ENCODE measurements at places on chromosomes 5 and 9.

DNA sequence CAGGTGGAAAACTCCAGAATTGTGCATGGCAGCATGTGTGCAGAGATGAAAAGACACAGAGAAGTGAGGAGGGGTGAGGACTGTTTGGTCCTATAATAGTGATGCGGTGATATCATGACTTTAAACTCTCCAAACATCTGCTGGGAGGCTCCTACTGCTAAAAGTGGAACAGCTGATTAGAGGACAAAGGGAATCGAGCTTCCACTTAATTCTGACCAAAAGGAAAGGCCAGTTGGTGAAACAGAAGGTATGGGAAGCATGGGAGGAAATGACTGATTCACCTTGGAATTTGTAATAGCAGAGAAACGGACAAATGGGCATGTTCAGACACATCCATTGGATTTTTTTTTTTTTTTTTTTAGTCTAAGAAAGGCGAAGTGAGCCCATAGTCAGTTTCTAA, 67.5 kb upstream of the MAMDC2 start:
- DNase-seq = no peak

- no peak for DNase-seq
Observed at GRCh38 chr9:121949364-121949763, 143.7 kb downstream of the TTLL11 start.

DNA sequence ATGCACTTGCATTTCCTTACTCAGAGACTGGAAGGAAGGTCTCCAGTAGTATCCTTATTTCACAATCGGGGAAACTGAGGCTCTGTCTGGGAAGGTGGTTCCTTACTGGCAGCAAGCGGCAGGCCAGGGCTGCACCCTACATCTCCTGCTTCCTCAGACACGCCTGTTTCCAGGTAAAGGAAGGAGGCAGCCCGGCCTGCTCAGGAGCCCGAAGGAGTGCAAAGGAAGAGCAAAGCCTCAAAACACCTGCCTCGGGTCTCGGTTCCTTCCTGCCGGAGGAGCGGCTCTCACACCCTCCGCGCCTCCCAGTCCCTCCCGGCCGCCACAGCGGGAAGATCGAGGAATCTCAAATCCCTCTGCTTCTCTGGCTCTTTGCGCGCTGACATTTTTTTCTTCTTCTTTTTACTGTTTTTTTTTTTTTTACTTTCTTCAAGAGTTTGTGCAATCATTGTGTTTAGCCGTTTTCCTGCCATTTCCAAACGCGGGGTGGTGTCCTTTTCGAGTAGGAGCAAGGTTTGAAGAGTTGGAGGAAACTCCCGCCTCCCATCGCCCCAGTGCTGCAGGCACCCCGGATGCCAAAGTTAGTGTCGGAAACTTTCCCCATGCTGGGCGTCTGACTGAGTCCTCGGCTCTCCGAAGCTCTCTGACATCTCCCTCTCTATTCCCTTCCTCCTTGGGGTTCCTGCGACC, 1.0 kb downstream of the GGTA1 start:
- DNase-seq = no peak

DNA sequence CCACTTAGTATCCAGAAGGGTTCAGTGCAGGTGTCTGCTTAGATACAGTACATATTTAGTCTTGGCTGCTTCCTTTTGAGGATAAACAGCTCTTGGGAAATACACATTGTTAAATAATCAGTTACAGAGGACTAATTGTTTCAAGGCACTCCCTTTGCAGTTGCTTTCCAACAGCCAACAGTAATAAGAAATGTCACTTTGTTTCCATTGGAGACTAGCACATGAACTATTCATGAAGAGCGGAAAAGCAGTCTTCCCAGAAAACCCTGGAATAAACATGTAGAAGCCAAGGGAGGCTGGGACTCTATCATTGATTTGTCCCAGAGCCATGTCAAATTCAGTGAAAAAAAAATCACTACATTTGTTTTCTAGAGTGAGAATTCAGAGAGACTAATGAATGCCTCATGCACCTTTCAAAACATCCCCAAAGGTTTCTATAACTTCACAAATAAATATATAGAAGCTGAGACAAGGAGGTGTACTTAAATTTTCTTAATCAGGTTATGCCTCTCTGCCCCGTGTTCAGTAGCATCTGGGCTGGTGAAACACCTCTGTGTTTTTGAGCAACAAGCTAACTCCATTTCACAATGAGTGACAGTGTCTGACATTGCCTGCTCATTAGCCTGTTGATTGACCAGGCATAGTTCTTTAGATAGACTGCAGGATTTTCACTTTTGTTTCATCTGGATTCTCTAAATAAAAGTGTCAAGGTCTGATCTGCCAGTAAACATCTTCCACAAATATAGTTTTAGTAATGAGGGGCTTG, 271.5 kb downstream of the ARRDC3 start:
- DNase-seq = no peak

- DNase-seq = no peak
Observed at GRCh38 chr5:170317499-170317898, 19.9 kb upstream of the LCP2 start.

DNA sequence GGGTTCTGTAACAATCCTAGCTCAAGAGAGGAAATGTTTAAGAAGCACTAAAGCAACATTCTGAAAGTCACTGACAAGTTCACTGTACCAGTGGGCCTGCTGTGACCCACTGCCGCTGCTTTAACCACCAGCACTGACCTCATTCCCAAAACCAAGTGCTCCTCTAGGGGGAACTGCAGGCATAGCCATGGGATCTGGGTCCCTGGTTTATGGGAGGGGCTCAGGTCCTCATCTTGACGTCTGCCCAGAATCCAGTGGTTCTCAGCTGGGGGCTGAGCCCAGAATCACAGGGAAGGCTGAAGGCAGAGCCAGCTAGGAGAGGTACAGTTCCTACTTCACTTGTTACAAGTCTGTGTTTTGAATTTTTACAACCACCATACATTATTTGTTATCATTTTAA, 36.1 kb upstream of the SLC2A8 start:
- no peak for DNase-seq

- no peak for DNase-seq
Observed at GRCh38 chr5:150517272-150518152, 9.6 kb downstream of the NDST1 start.

All from substantia nigra (tissue), 51 donors.